ENCODE measurements at places on chromosomes 1 and 21.

DNA sequence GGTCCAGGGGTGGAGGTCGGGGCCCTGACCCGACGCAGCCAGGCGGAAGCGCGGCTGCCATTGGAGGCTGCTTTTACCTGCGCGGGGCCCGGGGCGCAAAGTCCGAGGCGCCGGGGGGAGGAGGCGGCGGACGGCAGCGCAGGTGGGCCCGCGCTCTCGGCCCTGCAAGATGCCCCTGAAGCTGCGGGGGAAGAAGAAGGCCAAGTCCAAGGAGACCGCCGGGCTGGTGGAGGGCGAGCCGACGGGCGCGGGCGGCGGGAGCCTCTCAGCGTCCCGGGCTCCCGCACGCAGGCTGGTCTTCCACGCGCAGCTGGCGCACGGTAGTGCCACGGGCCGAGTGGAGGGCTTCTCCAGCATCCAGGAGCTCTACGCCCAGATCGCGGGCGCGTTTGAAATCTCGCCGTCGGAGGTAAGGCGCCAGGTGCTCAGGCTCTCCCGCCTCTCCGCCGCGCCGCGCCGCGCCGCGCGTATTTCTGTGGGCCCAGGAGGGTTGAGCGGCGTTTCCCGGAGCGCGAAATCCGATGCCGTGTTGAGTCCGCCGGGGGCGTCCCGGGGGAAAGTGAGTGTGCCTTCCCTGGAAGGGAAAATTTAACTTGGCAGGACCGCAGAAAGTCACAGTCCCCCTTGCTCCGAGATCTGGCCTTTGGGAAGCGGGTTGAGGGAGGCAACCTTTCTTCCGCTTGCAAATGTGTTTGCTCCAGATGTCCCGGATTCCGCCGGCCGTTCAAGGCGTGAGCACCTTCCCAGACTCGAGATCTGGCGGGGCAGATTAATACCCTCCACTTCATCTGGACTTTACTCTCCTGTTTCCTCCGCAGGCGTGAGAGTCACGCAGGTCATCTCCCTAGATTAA lies at the start of gene GIPC2:
TSS of gene GIPC2 (plus strand) at position 41 of the 853 bp plus-strand sequence. CDS start at position 170, 129 bp downstream.
- H3K36me3 ChIP-seq, result no peaks in the 10 kb centered on the region
- peaks cover 10% of the 10 kb centered on the region for H3K4me1 ChIP-seq
- H3K4me3 ChIP-seq, result peak within 1 kb of the TSS; percentile 78
- H3K27ac ChIP-seq, result peak within 1 kb of the TSS; percentile 88
- DNase-seq, result peak; percentile 69

GRCh38 chr1:61337441-61337951 lies 255.1 kb downstream of the NFIA start:
- H3K4me1 ChIP-seq, result peaks cover 14% of the 10 kb centered on the region
- peak overlapping the region; percentile 84 for H3K27ac ChIP-seq

DNA sequence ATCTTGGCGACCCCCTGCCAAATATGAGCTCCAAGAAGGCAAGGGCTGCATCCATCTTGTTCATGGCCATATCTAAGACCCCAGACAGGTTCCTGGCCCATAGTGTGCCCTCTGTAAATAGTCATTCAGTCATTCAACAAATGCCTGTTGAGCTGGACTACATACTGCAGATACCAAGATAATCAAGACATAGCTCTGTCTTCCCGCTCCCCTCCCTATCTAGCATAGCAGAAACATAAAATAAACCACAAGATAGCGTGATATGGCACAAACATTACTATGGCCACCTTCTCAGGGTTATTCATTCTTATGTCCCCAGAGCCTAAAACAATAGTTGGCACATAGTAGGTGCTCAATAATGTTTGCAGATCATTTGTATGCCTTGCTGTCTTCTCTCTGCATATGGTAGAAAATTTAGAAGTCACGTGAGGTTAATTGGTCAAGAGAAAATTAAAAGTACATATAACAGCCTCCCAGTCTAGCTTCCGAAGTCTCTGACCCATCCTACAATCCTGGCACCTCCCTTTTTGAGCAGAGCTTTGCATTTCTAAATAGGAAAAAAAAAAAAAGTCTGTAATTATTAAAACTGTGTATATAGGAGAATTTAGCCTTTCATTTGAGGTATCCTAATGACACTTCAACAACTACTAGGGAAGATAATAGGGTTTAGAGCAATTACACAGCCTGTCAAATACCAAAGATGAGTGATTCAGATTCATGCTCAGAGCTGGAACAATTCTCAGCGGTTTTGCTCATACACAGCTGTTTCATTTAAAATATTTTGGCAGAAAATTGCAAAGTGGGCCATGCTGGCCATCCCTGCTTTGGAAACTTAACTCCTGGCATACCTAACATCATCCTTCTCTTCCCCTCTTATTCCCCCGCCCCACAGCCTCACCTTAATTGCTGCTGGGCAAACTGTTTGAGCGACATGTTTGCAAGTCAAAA lies 219.0 kb downstream of the KAZN start:
- no peaks in the 10 kb centered on the region for H3K27me3 ChIP-seq
- H3K27ac ChIP-seq, result no peak overlapping the region
- no peaks in the 10 kb centered on the region for H3K4me1 ChIP-seq
- H3K4me3 ChIP-seq, result no peak overlapping the region
- no peaks in the 10 kb centered on the region for H3K36me3 ChIP-seq
- DNase-seq, result no peak

- H3K27ac ChIP-seq, result no peak overlapping the region
- H3K4me1 ChIP-seq, result peaks cover 4% of the 10 kb centered on the region
- DNase-seq, result no peak
- no peaks in the 10 kb centered on the region for H3K36me3 ChIP-seq
- H3K27me3 ChIP-seq, result no peaks in the 10 kb centered on the region
Observed at GRCh38 chr1:81443288-81443687, 357.4 kb upstream of the ADGRL2 start.

DNA sequence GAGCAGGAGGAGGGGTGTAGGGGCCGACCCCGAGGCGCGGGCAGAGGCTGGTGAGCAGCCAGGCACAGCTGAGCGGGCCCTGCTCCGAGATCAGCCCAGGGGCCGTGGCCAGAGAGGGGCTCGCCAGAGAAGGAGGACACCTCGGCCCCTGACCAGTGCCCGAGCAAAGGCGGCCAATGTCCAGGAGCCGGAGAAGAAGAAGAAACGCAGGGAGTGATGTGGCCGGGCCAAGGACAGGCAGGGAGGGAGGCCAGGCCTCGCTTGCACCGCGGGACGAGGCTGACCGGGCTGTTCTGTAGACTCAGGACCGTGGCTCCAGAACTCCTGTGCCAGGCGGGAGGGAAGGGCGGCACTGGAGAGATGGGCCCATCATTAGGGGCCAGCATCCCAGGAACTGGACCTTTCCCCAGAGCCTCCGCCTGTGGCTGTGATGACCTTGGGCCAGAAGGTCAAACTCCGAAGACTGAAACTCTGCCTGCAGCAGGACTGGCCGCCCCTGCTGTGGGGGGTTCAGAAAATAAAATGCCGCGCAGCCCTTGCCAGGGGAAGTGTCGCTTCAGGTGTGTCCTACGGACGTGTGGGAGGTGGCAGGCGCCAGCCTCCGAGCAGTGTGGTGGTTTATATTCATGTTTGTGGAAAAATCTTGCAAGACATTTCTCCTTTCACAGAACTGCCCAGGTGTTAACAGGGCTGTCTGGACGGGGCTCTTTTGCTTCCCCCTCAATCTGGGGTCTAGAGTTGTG lies 14.4 kb downstream of the RRP1 start:
- H3K36me3 ChIP-seq, result no peaks in the 10 kb centered on the region
- no peak overlapping the region for H3K4me3 ChIP-seq
- no peak for DNase-seq
- no peak overlapping the region for H3K27ac ChIP-seq
- no peaks in the 10 kb centered on the region for H3K27me3 ChIP-seq
